ENCODE measurements at places on chromosomes 12 and 14.

- no peak for DNase-seq
Observed at GRCh38 chr14:45252366-45253069, 484 bp downstream of the MIS18BP1 start.

DNA sequence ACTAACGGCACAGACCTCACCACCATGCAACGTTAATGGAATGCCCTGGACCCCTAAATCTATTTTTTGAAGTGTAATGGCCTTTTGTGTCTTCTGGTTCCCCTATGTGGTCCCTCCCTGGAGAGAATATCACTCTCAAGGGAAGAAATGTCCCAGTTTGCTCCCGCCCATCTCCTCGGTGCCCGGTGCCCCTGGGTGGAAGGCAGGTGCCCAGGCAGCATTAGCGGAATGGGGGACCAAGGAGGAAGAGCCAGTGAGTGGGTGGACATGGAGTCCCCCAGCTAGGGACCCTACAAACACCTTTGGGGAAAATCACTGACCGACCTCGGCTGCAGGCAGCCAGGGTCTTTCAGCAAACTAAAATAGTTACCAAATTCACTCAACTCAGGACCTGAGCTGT, 212.1 kb upstream of the RTL1 start:
- DNase-seq, result no peak

DNA sequence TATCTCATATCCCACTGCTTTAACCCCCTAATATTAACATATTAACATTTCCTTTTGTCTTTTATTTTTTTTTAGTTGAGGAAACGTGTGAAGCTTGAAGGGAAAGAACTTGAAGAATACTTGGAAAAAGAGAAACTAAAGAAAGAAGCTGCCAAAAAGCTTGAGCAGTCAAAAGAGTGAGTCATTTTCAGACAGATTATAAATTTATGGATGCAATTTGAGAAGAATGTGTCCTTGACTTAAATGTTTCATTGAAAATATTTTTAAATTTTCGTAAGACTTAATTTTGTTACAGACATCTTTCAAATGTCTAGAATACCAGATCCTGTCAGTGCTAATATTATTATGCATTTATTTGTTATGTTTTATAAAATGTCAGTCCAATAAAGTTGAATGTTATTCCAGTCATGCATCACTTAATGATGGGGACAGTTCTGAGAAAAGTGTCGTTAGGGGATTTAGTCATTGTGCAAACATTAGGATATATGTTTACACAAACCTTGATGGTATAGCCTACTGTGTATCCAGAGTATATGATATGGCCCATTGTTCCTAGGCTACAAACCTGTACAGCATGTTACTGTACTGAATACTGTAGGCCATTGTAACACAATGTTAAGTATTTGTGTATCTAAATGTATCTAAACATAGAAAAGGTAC, 32.6 kb downstream of the CPSF2 start:
- no peak for DNase-seq

- DNase-seq, result no peak
Observed at GRCh38 chr14:88386256-88386794, 868 bp downstream of the SPATA7 start.

GRCh38 chr14:61341275-61342206, 20.2 kb downstream of the PRKCH start:
- DNase-seq, result no peak

- DNase-seq, result no peak
Observed at GRCh38 chr14:69945912-69946311, 66.7 kb downstream of the SMOC1 start.

GRCh38 chr12:132343294-132344004, 14.1 kb upstream of the GALNT9 start:
- no peak for DNase-seq

DNA sequence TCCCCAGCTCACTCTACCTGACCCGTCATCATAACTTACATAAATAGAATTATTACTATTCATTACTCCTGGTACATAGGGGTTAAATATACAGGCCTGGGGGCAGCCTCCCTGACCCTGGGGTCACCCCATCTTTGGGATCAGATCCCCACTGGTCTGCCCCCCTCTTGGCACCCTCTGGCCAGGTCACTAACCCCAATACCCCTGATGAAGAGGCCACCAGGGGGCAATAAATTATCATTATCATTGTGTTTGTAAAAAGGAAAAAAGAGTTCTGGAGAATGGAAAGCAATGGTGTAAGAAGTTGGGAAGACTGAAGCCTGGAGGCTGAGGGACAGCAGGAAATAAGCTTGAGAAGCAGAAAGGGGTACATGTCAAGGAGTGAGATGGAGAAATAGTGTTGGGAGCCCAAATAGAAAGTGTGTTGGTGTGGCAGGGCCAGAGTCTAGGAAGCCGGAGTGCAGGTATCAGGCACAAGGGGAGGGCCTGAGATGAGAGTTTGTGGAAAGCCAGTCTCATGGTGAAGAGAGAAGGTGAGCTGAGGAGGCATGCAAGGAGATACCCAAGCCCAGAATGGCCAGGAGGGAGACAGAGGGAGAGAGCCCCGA, 6.1 kb upstream of the AAAS start:
- DNase-seq, result no peak

GRCh38 chr14:70726651-70727375, 82.5 kb downstream of the MAP3K9 start:
- DNase-seq, result no peak

- DNase-seq, result no peak
Observed at GRCh38 chr12:123860377-123860776, 98.3 kb downstream of the DNAH10 start.

DNA sequence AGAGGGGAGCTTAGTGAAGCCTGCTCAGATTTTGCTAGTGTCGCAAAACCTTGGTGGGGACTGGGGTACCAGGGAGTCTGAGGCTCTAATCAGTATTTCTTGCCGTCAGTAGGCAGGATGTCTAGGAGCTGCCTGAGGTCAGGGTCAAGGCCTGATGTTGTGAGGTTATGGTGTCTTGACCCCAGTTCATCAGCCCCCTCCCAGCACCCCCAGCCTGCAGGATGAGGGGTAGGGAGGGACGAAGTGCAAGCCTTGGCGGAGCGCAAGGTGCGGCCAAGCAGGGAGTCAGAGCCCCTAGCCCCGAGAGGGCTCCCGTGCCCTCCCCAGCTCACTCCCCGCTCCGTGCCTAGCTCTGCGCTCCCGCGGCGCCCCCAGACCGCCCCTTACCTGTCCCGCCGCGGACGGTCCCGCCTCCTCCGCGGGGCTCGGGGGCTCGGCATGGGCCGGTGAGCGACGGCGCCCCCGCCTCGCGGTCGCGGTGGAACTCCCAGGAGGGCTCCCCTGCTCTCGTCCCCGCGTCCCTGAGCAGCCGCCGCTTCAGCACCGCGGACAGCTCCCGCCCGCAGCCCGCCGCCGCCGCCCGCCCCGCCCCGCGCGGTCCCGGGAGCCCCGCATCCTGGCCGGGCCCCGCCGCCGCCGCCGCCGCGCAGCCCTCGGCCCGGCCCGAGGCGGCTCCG, 347 bp downstream of the SYNDIG1L start:
- peak; percentile 25 for DNase-seq

DNA sequence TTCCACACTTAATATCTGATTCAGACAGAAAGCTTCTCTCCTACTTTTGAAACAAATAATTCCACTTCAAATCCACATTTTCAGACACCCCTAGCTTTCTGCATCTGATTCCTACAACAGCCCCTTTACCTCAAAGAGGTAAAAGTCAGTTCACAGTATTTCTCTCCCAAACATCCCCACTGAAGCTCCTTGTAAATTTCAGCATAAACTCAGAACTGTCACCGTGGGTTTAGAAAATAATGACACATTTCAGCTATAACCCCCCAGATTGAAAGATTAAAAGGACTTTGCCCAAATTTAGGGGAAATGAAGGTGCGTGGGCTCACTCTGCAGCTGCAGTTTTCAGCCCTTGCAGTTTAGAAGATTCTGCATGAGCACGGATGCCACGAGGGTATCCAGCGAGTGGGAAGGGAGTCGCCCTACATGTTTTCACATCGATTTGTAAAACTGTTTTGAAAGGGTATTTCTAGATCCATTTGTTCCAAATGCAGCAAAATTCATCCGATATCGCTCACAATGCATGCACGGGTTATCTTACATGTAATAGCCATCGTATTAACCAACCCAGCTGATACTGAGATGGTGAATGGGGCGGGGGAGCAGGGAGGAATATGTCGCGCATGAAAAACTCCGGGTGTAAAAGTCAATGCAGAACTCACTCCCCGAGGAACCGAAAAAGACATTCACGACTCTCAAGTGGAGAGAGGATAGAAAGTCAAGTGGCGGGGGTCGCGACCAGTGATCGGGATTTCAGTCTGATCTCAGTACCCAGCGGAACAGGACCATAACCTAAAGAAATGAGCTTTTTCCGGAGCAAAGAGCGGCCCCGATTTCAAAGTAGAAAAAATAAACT, 5.0 kb upstream of the CCND2 start:
- no peak for DNase-seq

DNA sequence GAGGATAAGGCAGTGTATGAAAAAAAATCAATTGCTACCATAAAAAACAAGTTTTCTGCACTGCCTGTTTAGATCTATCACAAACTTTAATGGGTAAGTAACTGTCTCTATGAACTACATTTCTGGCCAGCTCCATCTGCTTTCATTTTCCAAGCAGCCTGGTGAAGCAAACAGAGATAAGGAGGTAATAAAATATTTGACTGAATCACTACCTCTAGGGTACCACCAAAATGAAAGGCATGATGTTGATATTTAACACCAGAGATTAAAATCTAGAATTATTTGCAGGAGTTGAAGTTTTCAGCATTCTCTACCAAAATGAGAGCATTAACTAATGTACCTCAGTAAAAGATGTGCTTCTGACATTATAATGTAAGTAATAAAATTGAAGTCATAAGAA, 863.5 kb upstream of the MGAT4C start:
- DNase-seq, result no peak

DNA sequence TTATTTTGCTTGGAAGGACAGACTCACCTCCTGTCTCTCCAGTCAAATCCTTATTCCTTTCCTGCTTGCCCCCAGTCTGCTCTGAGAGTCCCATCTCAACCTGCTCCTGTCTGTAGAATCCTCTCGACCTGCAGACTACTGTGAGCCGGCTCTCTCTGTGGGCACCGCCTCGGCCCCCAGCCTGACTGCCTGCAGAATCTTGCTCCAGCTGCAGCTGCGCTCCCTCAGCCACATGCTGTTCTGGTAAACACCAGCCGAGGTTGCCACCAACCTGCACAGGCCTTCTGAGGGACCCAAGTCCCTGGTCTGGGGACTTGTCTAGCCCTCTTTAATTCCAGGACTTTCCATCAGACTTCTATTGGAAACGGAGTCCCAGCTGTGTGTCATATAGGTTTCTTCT, 44.8 kb upstream of the PRMT8 start:
- no peak for DNase-seq

DNA sequence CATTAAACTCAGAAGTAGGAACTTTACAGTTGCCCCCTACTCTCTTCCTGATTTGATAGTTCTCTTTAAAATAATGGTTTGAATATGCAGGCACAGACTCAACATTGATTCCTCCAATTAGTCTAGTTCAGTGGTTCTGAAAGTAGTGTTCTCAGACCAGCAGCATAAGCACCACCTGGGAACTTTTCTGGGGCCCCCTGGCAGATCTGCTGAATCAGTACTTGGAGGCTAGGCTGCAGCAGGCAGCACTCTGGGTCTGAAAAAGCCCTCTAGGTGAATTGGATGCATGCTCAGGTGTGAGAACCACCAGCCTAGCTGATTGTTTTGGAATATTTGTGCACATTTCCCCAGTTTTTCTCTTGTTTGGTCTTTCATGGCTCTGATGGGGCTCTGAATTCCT, 198.6 kb upstream of the NOS1 start:
- no peak for DNase-seq

GRCh38 chr12:82047446-82047845, 288.3 kb upstream of the PPFIA2 start:
- DNase-seq, result no peak

DNA sequence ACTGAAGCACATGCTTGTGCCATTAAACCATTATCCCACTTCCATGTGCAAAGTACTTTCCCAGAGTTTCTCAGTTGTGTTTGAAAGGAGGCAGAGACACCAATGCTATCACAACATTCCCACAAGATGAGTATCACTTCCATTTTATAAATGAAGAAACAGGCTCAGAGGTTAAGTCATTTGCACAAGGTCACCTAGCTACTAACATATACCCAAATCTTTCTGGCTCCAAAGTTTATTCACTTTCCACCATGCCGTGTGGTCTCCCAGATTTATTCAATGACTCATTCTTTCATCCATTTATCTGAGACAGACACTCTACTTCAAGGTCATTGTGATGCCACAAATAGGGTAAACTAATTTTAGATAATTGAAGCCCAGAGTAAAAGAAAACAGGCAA, 9.4 kb downstream of the ART4 start:
- DNase-seq, result no peak

Measured in T follicular helper cell (primary cell).